DMS153 (cell line): ENCODE measurements at places on chromosomes 16 and 17.
A peak's percentile ranks its signal among the peaks of the same experiment; 100 is the strongest.

DNA sequence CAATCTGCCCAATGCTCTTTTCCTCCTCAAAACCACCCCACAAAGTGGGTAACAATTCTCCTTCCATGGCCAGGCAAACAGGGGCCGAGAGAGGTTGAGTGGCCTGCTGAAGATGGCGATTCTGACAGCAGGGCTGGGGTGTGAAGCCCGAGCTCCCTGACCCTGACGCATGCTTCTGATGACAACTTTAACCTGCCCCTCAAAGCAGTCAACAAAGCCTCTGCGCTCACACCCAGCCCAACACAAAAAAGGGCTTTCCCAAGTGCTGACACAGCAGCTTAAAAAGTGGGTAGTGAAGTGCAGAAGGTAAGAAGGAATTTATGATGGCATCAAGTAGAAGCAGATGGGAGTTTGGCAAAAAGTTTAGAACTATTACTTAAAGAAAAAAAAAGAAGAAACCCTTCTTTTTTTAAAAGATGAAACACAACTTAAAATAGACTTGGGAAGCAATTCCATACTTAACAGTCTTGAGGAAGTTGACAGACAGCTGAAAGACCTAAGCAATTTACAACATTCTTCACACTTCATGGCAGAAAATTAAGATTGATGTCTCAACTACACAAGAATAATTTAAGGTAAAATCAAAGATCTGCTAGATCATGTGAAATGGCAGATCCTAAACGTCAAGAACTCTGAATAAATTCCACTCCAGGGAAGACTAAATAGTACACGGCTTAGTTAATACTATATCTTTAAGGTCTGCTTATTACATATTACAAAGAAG, 133.9 kb downstream of the PARN start:
- DNase-seq, result no peak

GRCh38 chr17:4849011-4849536, 15.9 kb downstream of the MINK1 start:
- no peak for DNase-seq

DNA sequence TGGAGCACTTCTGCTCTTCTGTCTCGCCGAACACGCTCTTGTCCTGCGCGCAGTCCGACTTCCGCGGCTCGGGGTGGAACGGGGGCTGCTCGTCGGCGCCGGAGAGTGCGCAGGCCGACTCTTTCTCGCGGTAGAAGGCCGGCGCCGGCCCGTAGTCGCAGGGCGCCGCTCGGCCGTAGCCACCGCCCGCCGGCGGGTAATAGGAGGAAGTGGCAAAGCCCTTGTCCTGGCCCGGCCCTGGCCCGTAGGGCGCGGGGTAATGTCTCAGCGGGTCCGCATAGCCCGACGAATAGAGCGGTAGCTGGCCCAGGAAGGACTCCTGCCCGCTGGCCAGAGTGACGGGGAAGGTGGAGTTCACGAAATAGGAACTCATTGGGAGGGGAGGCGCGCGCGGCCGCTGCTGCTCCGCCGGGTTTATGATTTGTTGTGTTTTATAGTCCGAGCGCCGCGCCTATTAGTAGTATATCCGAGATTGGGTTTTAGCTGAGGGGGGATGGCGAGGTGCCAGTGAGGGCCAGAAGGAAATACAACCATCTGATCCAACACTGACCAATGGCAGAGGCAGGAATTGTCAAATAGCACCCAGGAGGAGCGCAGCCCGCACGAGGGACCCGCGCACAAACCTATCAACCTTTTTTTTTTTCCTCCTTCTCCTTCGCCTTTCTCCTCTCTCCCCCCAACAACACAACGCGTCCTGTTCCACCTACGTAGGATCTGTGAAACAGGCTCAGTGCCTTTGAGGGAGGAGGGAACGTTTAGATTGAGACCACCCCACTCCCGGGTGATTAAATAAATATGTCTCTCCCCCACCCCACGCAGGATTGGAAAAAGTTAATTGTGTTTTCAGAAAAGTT, 4.4 kb upstream of the HOXB5 start:
- peak; percentile 54 for DNase-seq

- no peak for DNase-seq
These were observed 44.7 kb downstream of the SREBF1 start for GRCh38 chr17:17792037-17792550.

GRCh38 chr17:34389126-34389750, 26.2 kb upstream of the CCL1 start:
- DNase-seq, result no peak

- no peak for DNase-seq
These were observed 20.1 kb upstream of the ZNF423 start for GRCh38 chr16:49875806-49876715.

DNA sequence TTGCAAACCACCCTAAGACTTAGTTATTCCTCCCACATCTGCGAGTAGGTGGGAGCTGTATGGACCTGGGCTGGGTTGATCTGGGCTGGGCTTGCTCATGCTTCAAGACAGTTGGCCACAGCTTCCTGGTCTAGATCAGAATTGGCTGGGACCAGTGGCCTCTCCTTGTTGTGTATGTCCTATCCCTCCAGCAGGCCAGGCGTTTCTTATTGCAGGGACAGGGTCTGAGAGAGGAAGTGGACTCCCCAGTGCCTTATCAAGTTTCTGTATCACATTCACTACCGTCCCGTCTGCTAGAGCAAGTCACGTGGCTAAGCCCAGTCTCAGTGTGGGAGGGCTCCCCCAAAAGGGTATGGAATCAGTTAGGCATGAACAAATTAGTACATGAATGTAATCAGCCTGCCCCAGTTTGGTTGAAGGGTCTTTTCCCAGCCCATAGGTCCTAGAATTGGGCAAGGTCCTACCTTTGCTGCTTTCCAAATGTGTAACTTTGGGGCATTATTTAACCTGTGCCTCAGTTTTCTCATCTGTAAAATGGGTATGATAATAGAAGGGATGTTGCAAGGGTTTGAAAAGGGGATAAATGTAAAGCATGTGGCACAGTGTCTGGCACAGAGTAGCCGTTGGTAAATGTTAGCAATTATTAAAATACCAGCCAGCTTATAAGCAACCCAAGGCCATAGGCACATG, 36.0 kb downstream of the NKD1 start:
- DNase-seq, result no peak

DNA sequence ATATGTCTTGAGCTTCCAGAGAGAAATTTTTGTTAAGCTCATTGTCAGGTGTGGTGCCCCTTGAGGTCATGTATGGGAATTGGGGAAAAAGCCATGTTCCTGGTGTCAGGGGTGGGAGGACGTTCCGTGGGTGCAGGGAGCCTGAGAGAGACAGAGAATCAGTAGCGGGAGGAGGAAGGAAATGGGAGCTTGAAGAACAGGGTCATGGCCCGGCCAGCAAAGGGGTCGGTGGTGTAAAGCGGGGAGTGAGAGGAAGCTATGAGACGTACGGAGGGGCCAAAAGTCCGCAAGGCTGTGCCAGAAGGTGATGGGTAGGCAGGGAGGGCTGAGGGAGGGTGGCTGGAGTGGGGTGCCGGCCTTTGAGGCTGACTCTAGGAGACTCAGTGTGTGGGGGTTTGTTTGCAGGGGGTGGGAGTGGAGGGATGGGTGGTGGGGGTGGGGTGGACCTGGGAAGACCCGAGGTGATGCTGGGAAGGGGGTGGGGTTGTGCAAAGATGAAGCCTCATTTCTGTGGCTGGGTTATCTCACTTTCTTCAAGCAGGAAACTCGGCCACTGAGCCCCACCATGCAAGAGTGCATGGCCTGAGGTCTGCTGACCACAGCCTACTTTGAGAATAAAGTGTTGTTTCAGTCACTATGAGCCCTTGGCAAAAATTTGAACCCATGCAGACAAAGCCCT, 63.6 kb downstream of the PLCG2 start:
- DNase-seq, result no peak

DNA sequence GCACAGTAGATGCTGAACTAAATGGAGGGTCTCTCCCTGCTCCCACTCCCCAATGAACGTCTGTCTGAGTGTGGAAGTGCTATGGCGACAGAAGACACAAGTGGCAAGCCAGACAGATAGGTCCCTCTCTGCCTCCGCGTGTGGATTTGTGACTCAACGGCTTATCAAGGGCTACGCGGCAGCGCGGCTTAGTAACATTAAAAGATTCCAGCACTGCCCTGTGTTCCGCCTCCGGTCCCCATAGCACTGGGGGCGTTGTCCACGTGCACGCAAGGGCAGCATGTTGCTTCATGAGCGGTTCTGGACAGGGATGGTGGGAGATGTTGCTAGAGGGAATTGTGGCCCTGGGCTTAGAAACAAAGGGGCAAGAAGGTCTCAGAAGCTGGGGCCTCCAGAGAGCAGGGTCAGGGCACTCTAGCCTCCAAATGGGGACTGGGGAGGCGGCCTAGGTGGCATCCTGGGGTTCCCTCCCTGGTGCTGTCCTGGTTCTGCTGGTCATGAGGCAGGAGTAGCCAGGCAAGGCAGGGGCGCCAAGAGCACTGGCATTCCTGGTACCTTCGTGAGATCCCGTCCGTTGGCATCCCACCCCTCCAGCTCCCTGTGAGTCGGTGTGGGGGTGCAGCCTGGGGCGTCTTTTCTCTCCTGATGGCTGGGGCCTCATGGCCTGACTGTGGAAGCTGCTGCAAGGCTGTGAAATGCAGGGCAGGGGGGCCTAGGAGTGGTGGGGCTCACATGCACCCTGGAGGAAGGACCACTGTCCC, 9.1 kb downstream of the CRHR1 start:
- no peak for DNase-seq

DNA sequence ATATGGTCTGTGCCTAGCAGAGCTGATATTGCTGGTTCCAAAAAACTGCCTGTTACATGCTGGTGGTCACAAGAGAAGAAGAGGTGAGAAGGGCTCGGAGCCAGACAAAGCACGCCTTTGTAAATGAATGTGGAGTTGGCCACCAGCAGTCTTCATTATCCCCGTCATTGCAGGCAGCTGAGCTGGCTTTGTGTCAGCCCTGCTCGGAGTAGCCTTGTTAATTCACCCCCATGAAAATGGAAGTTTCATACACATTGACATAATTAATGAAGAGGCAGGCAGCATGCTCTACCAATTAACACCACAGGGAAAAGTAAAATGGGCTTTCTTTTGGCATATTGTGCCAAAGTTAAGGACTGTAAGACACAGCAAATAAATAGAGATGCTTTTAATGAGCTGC, 113.7 kb upstream of the RBFOX1 start:
- DNase-seq, result no peak

GRCh38 chr17:81890447-81891302, 711 bp downstream of the ALYREF start:
- DNase-seq, result no peak
